ENCODE measurements at places on chromosomes 11 and 22.

GRCh38 chr11:18713646-18714442 lies 12.1 kb downstream of the IGSF22 start:
- DNase-seq, result no peak

- DNase-seq, result no peak
These were observed 614 bp downstream of the ANO3 start for GRCh38 chr11:26332572-26332915.

DNA sequence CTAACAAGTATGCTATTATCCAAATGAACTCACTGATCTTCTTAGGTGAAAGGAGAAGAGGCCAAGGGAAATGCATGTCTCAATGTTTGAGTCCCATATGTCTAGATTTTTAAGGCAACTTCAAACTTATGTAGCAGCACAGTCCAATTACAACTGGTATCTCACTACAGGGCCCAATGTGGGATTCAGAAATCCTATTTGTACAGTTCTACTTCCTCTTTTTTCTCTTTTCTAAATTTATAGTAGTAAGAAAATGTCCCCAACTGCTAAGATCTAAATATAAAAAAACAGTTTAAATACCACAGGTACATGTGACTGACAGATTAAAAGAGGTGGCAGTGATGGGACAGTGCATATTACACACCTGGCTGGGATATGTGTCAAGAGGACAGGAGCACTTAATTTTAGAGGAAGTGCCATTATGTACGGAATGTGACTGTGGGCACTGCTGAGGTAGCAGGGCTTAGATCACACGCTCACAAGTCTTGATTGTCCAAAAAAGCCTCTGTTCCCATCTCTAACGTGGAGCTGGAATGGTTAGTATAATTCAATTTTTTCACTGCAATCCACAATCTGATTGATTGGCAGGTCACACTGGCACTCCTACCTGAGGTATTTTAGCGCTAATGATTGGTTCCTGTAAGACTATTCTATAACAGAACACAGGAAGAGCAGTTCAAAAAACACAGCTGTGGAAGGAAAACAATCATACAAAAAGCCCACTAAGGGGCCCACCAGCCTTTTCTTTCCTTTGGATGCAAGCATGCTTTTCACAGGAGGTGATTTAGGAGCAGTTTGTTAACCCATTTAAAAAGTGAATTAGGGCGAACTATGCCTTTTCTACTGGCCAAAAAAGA lies 34.6 kb downstream of the APOL5 start:
- DNase-seq, result no peak

DNA sequence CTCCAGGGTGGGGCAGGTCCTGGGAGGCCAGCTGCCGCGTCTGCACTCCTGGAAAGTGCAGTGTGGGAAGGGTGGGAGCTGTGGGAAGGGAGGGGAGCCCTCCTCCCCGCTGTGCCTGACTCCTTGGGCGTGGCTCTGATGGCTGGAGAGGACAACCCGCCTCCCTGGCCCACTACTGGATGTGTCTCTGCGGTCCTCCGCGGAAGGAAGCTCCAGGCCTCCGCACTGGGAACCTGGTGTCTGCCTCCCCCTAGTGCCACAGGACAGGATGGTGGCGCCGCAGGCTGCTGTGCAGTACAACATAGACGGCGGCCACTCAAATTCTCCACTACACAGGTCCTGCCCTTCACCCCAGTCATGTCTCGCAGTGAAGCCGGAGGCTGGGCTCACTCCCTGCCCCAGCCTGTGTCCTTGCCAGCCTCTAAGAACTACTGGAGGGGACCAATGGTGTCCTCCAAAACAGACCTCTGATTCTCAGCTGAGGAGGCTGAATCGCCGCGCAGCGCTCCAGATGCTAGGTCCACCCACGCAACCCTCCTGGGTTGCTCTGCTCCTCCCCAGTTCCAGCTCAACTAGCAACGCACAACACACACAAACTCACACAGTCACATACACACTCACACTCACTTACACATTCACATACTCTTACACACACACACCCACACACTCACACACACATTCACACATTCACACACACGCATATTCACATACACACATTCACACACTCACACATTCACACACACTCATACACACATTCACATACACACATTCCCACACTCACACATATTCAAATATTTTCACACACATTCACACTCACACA lies 12.4 kb upstream of the DSCAML1 start:
- no peak for DNase-seq

DNA sequence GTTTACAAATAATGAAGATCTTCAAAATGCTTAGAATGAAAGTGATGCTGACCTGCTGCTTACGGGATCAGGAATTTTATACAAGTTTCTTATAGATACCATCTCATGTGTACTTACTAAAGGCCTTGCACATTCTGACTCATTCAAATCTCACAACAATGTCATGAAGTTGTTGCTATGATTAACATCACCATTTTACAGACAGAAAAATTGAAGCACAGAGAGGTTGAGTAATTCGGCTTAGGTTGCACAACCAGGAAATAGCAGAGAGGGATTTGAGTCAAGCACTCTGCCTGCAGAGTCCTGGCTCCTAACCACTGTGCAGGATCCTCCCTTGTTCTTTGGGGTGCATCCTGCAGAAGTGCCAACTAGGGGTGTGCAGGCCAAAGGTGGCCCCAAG lies 471.9 kb downstream of the MIAT start:
- no peak for DNase-seq

DNA sequence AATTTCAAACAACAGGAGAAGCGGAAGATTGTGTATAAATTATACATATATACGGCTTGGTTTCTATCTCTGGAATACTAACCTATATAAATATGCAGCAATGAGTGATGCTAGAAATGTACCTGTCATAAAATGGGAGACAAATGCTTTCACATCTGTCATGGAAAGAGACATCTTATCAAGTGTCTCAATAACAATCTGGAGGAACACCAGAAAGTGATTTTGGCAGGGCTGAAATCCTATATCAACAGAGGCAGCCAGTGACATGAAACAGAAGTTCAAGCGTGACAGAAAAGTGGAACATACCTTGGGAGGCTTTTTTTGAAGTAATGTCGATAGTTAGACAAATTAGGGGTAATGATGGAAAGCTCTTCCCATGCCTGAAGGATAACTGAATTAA lies 834.6 kb downstream of the JRKL start:
- no peak for DNase-seq

GRCh38 chr11:21631991-21632390 lies 560.9 kb upstream of the ANO5 start:
- DNase-seq, result no peak

All from stimulated activated CD4-positive, alpha-beta T cell treated with anti-CD3 and anti-CD28 coated beads, Interleukin-2, amount 100 ng/mL, for 4 hours (primary cell).